ENCODE measurements at places on chromosomes 2 and 18.

DNA sequence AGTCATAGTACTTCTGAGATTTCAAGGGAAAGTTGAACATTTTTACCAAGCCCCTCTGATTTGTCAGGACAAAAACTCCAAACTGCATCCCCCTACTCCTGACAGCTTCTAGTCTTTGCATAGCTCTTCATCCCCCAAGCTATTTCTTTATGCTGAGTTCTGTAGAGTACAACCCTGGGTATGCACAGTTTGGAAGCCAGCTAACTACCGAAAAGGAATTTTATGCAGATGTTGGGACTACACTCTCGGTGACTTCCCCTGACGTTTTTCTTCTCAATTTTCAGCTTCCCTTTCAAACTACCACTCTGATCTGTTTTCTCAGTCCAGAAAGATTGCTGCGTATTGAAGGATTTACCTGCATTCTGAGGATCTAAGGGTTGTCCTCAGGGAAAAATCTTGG lies 1060.2 kb upstream of the ACVR2A start:
- no peak for DNase-seq

- no peak for DNase-seq
These were observed 4.9 kb downstream of the QPCT start for GRCh38 chr2:37349231-37349860.

- no peak for DNase-seq
These were observed 3.7 kb upstream of the CEBPZOS start for GRCh38 chr2:37192551-37192950.

DNA sequence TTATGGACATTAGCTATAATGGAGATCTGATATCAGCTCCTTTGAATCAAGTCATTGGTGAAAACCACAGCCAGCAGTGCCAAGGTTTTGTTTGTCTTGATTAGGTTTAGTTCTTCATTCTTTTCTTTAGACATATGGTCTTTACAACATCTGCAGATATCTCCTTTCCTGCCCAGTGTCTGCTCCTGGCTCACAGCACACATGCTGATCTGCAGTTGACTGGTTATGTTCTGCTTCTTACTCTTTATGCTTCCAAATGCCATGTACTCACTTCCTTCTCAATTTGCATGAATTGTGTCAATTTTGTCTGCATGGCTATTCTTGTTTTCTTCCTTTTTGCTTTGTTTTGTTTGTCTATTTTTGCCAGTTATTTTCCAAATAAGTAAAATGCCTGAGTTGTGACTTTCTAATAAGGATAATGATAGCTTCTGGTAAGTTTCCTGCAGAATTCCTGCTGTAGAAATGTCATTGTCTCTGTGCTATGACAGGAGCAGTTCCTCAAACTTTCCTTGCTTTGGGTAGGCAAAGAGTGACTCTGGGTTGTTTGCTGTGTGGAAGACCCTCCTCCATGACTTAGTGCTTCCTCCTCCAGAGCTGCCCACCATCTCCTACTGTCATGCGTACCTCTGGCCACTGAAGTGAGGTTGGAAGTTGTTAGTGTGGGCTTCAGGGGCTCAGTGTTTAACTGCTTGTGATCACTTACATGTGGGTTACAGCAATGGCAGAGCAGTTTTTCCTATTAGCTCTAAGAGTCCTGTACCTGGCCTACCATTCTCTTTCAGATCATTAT lies 8.2 kb downstream of the ARHGAP25 start:
- no peak for DNase-seq

GRCh38 chr18:6737833-6738232 lies 8.3 kb downstream of the ARHGAP28 start:
- DNase-seq, result no peak

DNA sequence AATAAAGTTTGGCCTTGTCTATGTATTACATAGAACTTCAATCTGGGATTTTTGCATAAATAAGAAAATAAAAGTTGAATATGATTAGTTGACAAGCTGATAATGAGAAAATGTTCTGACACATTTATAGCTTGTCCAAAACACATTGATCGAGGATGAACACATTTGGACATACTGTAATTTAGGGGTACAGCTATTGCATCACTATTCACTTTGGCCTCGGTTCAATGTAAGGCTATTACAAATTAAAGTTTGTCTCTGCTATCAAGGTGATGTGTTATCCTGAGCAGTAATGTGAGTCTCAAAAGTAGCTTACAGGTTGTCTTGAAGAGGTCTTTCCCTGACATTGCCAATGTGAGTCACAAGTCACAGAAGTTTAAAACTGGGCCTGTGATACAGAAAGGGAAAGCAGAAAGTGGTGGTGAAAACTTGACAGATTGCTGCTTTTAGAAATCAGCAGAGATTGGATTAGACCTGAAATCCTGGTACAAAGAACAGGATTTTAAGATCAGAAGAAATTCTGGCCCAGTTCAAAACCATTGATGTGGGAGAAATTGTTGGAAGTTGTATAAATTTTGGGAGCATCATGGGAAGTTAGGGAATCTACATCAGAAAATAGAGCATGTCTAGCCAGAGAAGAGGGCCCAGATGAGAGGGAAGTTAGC lies 674.1 kb downstream of the NYAP2 start:
- no peak for DNase-seq

DNA sequence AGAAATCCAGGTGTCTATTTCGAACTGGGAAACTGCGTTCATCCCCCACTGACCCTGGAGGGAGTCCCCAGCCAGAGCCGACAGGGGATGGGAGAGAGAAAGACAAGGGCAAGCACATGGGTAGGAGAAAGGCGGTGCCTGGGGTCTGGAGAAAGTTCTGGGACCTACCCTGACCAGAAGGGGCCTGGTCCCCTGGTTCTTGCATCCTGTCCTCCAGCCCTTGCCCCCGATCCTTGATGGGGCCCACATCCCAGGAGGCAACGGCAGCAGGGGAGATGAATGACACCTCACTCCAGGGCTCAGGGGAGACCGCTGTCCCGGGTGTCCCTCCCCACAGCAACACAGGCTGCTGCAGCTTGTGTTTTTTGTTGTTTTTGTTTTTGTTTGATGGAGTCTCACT lies 4.9 kb downstream of the ADCY3 start:
- no peak for DNase-seq
